ENCODE measurements at places on chromosomes 3 and 15.

DNA sequence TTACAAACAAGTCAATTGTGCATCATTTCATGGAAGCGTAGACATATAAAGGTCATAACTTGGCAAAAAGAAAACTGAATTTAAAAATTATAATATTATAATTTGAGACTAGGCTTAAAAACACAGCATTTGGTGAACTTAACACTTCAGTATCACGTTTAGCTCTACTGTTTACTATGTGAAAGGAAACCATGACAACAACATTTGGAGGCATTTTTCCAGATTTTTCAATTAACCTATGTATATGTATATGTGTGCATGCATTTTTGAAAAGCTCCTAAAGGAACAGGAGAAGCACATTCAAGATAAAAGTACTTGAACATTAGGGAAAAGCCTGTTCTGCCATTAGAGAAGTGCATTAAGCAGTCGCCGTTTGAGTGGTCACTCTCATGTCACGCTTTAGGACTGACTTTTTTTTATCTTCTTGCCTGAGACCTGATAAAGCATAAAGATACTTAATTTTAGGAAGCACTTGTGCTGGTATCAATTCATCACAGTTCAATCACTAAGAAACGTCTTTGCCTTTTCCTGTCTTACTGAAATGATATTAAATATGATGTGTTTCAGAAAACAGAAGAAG lies 156.0 kb downstream of the NAALADL2 start:
- DNase-seq: no peak

DNA sequence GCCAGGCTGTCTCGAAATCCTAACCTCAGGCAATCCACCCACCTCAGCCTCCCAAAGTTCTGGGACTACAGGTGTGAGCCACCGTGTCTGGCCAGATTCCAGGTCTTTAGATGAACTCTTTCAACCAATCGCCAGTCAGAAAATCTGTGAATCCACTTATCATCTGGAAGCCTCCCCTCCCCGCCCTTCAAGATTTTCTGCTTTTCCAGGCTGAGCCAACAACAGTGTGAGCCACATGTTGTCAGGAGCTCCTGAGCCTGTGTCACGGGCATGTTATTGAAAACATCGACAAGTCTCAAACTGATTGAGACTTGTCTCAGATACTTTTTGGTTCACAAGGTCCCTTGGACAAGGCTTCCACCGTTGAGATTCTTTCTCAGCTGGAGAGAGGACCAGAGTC lies 52.0 kb upstream of the TRPM1 start:
- DNase-seq: no peak

DNA sequence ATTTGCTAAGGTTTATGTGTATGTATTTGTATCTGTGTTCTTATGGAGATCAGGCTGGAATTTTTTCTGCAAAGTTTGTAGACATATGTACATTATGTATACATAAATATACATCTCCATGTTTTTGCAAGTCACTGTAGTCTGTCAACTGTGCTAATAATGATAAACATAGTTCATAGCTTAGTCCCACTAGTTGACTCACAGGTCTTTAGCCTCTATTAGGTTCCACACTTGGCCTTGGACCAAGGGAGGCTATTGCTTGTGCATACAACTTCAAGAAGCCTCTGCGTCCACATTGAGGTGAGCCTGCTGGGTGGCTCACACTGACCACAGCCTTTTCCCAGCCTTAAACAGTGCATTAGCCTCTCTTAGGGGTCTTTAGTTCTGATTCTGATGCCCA lies 243.8 kb upstream of the PEX5L start:
- DNase-seq: no peak

- no peak for DNase-seq
Observed at GRCh38 chr15:59278120-59278519, 71.5 kb downstream of the LDHAL6B start.

DNA sequence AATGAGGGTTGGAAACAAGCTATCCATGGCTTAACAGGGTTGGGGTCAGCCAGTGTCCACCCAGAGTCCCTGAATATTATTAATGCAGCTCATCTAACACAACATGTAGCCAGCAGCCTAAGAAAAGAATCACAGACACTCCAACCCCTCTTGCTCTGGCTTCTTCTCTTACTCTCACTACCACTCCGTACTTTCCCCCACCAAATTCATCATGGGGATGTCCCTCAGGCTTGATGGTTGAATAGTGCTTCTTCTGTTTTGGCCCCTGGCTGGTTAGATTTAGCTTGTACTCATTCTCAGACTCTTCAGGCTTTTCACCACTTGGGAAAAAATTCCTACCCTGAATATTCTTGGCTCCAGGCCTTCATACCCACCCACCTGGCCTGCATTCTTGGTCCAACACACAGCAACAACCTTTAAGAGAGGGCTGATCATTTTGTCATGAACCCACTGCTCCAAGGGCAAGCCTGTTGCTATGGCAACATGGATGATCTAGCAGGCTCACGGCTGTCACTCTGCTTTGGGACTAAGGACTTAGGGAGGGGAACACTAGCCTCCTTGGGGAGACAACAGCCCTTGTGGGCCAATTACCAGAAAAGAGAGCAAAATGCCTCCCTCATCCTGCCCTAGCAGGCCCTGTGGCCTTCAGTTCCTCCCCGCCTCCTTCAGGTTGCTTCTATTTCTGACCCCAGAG lies 9.4 kb upstream of the MED12L start:
- DNase-seq: no peak
